Stimulated activated CD4-positive, alpha-beta T cell treated with anti-CD3 and anti-CD28 coated beads, Interleukin-15, amount 100 ng/mL, for 1 hour (primary cell): ENCODE measurements at places on chromosomes 3 and 15.

- DNase-seq: no peak
Observed at GRCh38 chr3:73525591-73525990, 99.2 kb downstream of the PDZRN3 start.

GRCh38 chr3:57556459-57557084, 498 bp downstream of the PDE12 start:
- DNase-seq: no peak

DNA sequence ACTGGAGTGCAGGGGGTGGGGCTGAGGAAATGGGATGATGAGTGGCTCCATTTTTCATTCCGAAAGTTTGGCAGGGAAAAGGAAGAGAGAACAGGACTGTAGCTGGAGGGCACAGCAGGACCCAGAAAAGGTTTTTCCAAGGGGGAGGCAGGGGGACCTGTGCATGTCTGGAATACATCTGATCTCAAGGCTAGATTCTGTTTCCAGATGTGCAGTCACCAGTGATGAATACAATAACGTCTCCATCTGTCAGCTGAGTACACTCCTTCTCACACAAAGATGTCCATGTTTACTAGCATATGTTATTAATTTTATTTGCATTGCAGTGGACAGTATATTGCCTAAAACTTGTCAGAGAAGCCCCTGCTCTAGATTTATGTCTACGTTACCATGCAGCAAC, 39.9 kb upstream of the PRTG start:
- no peak for DNase-seq

DNA sequence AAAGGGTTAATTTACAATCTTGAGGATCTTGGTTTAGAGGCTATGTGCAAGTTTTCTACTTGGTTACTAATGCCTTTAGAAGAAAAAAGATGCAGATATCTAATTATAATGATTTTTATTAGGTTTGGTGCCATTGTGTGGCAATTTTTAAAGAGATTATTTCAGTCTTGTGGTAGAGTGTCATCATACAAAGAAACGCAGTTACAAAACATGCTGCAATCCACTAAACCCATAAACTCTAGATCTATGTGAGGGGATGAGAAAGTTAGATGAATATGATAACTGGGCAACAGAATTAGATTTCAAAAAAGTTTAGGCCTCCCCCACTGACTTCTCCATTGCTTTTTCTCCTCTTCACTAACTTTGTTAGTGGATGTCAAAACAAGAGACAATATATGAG, 106.0 kb downstream of the ARPP21 start:
- DNase-seq: no peak

GRCh38 chr3:32990116-32990515, 38.7 kb downstream of the CCR4 start:
- DNase-seq: no peak

GRCh38 chr15:62248277-62248984, 83.3 kb upstream of the C2CD4B start:
- no peak for DNase-seq

DNA sequence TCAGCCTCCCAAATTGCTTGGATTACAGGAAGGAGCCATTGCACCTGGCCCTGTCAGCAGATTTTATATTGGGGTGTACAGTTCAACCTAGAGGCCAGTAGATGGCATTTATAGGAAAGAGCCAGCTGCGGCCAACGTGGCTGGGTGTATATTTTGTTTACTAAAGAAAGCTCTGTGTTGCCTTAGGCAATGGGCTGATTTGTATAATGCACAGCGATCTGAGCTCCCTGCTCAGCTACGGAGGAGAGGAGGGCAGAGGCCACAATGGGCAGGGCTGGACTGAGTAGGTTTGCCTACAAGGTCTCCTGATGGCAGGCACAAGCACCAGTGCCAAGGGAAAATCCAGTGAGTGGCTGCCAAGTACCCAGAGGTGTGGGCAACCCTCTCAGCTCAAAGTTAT, 282.4 kb downstream of the ARPP21 start:
- no peak for DNase-seq

DNA sequence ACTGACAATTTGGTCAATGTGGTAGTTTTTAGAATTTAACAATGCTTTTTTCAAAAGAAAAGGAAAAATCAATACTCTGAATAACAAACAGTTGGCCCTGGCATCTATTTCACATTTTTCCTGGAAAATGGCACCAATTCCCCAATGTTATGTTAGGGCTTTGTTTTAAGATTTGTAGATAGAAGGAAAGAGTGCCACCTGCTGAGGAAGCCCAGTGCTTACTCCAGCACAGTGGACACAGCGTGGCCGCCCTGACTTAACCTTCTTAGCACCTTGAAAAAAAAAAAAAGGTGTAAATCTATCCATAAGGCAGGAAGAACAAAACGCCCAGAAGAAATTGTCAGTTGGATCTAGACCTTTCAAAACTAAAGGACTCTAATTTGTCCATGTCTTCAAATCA, 110.7 kb upstream of the CNTN4 start:
- no peak for DNase-seq

DNA sequence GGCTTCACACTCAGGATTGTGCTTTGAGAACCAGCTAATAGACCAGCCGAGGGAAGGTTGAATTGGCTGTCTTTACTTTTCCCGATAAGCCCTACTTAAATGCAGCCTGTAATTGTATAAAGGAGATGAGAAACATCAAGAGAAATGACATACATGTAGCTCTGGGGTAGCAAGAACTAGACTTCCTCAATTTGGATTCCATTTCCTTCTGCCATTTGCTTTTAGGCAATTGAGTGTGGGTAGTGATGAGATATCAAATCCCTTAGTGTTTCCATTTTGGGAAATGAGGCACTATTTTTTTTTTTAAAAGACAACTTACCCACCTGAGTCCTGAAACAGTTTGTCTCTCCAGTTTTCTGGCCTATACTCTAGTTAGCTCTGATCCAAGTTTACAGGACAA, 2.2 kb downstream of the INAFM2 start:
- no peak for DNase-seq

GRCh38 chr3:197456261-197457091, 99.3 kb downstream of the BDH1 start:
- DNase-seq: no peak

GRCh38 chr3:106582151-106582550, 713.3 kb upstream of the CBLB start:
- no peak for DNase-seq

- DNase-seq: no peak
Observed at GRCh38 chr15:41985236-41986160, 13.1 kb upstream of the EHD4 start.

- DNase-seq: no peak
Observed at GRCh38 chr3:103847081-103848062, 1412.6 kb downstream of the ZPLD1 start.

DNA sequence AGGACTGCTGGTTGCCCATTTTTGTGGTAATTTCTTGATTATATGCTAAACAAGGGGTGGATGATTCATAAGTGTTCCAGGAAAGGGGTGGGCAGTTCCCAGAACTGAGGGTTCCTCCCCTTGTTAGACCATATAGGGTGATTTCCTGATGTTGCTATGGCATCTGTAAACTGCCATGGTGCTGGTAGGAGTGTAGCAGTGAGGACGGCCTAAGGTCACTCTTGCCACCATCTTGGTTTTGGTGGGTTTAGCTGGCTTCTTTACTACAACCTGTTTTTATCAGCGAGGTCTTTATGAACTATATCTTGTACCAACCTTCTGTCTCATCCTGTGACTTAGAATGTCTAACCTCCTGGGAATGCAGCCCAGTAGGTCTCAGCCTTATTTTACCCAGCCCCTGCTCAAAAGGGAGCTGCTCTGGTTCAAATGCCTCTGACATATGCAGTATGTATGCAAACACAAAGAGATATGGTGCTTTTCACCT, 46.2 kb downstream of the C3orf38 start:
- no peak for DNase-seq

DNA sequence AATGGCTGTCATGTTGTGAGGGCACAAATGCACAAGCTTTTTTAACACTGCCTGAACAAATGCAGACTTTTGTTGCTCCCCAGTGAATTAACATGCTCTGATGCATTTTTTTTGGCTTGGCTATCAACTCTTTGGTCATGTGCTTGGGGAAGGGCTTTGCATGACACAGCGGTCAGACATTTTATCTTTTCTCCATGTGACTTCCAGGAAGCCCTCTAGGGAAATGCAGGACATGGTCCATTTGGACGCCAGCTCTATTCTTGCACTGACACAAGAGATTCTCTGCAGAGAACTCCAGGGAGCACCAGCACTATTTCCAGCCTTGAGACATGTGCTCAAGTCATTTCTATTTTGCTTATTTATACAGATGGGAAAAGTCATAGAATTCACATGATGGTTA, 46.2 kb downstream of the NEK11 start:
- DNase-seq: no peak

DNA sequence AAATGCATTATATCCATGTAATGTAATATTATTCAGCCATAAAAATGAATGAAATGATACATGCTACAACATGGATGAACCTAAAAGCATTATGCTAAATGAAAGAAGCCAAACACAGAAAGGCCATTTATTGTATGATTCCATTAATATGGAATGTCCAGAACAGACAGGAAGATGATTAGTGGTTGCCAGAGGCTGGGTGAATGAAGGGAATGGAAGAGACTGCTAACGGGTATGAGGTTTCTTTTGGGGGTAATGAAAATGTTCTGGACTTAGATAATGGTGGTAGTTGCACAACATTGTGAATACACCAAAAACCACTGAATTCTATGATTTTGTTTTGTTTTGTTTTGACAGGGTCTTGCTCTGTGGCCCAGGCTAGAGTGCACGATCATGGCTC, 61.6 kb upstream of the MAP4 start:
- no peak for DNase-seq

DNA sequence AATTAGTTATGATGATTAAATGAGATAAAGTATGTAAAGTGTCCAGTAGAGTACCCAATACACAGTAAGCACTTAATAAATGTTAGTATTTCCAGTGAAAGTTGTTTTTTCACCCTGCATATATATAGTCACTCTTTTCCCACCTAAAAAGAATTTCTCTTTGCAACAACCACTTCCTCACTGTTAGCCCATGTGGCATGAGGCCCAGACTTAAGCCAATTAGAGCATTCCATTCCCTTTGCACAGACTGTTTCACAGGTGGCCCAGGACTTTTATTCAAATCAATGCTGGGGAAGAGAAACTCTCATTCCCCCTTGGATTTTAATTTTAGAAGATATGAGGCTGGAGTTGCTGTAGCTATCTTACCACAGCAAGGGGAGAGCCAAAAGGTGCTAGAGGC, 3.7 kb downstream of the IFT80 start:
- DNase-seq: no peak

GRCh38 chr3:157404381-157404780, 32.3 kb upstream of the PTX3 start:
- DNase-seq: no peak

DNA sequence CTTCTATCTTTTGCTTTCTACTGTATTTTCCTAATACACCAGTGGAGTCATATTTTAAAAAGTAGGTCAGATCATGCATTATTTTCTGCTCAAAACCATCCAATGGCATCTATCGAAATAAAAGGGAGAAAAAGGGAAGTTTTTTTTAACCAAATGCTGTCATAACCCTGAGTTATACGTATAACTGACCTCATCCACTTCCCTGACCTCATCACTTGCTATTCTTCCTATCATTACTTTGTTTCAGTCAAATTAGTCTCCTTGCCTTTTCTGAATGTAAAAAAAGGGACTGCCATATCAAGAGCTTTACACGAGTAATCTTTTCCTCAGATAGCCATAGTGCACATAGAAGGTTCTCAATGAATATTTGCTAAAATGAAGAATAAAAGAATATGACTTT, 1383.6 kb downstream of the ZPLD1 start:
- DNase-seq: no peak

DNA sequence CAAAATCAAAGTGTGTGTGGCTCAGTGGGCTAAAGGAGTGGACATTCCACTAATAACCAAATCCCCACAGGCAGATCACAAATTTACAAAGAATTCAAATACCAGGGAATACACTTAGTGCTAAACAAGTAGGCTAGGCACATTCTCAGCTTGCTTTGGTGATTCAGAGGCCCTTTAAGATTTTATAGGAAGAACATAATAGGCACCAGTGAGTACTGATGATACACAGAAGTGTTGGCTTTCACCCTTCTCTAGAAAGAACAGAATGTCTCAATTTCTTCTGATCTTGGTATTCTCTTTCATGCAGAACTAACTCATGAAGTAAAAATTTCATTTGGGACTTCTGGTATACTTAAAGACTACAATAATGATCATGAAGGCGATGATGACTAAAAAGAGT, 55.0 kb downstream of the POLR2M start:
- no peak for DNase-seq

- no peak for DNase-seq
Observed at GRCh38 chr15:101307048-101307896, 12.2 kb upstream of the SNRPA1 start.

DNA sequence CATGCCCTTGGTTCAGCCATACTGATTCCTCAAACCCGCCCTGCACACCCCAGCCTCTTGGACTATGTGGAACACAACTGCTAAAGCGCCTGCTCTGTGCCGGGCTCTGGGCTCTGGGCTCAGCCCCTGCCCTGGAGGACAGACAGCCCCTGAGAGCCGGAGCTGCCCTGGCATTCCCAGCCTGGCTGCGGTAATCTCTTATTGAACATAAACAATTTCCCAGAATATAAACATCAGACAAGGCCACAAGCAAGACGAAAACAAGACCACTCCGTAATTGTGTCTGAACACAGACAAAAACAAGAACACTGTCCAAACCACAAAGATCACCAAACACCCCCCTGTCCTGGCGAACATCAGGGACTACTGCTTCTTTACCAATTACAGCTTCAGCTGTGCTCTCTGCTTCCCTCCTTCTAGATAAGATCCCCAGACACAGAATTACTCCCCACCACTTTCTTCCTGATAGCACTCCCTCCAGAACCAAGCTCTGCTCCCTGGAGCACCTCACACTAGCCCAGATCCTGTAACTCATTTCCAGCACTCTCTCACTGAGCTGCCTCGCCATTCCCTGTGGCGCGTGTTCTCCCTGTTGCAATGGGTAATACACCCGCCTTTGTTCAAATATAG, 57.1 kb upstream of the TLE3 start:
- DNase-seq: no peak

GRCh38 chr3:59101231-59101736, 51.5 kb upstream of the CFAP20DC start:
- no peak for DNase-seq

- no peak for DNase-seq
Observed at GRCh38 chr3:158420654-158421396, 150.2 kb upstream of the MLF1 start.

- DNase-seq: no peak
Observed at GRCh38 chr3:76700323-76700722, 339.6 kb upstream of the ROBO2 start.
